ENCODE measurements at places on chromosomes 3 and 15.
A peak's percentile ranks its signal among the peaks of the same experiment; 100 is the strongest.

DNA sequence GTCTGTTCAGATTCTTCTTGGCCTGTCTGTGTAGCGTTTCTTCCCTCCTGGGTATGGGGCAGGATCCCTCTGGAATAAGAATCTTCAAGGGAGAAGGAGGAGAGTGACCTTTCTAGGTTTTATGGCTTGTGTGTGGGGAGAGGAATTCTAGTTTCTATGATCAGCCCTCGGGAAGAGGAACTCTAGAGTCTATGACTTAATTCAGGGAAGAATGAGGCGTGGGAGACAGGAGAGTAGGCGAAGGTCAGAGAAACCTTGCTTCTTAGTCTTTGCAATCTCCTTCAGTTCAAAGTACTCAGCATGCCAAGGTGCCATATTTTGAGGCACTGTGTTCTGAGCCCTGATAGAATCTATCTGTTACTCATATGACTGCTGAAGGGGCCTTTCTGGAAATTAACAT lies 99.2 kb upstream of the C3orf80 start:
- no peak for DNase-seq

DNA sequence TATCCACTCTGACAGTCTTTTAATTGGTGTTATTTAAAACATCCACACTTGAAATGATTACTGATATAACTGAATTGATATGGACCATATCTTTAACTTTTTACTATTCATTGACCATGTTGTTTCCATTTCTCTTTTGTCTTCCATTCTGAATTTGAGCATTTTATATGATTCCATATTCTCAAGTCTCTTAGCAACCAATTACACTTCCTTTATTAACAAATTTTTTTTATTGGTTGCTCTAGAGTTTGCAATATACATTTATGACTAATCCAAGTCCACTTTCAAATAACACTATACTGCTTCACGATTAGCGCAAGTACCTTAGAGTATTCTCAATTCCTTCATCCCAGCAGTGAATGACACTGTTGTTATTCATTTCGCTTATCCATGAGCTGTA lies 16.4 kb downstream of the RFX7 start:
- DNase-seq: no peak

GRCh38 chr3:178194539-178194938 lies 341.7 kb upstream of the KCNMB2 start:
- no peak for DNase-seq

GRCh38 chr3:184874709-184875644 lies 63.0 kb downstream of the VPS8 start:
- peak; percentile 36 for DNase-seq

- no peak for DNase-seq
Measured at GRCh38 chr15:91694131-91694830, 159.2 kb upstream of the SLCO3A1 start.

DNA sequence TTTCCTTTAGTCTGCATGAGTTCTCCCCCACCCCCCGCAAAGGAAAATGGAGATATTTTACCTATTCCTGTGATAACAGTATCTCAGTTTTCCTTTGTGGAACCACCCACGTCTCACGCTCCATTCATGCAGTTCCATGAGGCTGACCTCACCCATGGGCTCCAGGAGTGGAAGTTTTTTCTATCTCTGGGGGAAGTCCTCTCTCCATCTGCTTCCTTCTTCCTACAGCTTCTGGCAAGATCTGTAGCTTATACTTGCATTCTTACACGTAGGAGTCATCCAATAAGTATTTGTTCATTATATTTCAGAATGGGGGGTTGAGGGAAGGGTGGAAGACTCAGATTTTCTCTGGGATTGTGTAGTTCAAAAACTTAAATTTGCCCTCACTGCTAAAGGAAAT lies 5.8 kb upstream of the GLCE start:
- no peak for DNase-seq

All from H7 (cell line).